Endodermal cell (in vitro differentiated cells): ENCODE measurements at places on chromosomes 4 and X.

DNA sequence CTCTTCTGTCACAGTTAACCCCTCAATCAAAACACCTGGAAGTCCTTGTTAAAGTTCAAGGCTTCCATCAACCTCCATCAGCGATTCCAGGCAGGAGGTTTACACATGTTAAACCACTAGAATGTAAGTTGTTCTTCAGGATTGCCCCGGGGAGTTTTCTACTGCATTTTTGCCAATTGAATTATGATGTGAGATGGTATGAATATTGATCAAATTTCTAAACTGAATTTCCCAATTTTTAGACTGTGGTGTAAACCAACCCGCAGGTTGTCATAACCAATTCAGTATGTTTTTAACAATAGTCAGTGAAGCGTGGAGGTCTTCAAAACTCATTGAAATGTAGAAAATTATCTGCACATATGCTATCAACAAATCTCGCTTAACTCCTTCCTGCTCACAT lies 21.2 kb upstream of the TENM3 start:
- no peak for DNase-seq

- no peak for DNase-seq
Measured at GRCh38 chrX:25663701-25664100, 474.4 kb upstream of the MAGEB18 start.

DNA sequence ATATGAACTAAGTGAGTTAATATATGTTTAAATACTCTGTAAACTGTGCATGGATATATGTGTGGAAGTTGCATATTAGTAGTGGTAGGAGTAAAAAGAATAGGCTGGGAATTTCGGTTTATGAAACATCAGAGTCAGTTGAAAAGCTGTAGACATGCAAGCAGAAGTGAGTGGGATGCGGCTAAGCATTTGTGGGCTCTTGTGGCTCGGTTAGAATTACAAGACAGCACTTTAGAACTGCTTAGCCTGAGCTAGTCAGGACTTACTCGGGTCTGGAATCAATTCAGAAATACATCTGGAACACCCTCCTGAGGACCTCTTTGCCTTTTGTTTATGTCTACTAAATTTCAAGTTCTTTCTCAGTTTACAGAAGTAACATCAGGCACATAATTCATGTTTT lies 93.6 kb downstream of the AFF2 start:
- DNase-seq = no peak

DNA sequence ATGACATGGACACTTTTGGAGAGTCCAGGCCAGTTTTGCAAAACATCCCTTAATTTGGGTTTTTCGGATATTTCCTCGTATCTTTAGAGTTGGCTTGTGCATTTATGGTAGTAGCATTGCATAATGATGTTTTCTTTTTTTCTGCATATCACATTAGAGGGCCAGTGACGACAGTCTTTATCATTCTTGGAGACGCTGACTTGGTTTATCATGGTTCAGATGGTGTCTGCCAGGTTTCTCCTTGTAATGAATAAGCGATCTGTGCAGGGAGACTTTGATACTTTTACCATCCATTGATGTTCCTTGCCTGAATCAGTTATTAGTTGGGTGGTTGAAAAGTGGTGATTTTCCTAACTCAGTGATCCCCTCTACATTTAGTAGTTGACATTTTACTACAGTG lies 46.6 kb downstream of the KIAA0232 start:
- no peak for DNase-seq

- no peak for DNase-seq
Measured at GRCh38 chrX:119107206-119107605, 20.4 kb downstream of the KIAA1210 start.

DNA sequence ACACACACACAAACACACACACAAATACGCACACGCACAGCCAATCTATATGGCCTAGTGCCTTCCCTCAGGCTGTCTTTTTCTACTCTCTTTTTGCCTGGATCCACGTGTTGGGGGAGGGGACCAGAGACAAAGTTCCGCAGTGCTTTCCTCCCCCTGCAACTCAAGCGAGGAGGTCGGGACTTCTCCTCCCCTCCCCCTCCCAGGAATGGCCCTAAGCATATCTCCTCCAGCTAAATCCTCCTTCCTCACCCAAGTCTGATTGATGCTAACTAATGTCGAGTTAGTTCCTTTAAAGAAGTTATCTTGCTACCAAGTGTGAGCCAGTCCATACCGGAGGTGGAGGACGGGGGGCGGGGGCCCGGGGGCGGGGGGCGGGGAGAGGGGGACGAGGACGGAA lies 141.2 kb upstream of the ZIC3 start:
- DNase-seq = peak; percentile 79

- DNase-seq = no peak
Measured at GRCh38 chr4:171430495-171430894, 382.7 kb upstream of the GALNTL6 start.

GRCh38 chr4:77010841-77011354 lies 61.3 kb downstream of the SEPTIN11 start:
- DNase-seq = no peak

GRCh38 chr4:176794151-176794550 lies 1.4 kb upstream of the VEGFC start:
- DNase-seq = no peak

- no peak for DNase-seq
Measured at GRCh38 chr4:18635531-18635930, 614.0 kb upstream of the LCORL start.

- DNase-seq = no peak
Measured at GRCh38 chr4:180225977-180226376, 2017.2 kb upstream of the TENM3 start.

DNA sequence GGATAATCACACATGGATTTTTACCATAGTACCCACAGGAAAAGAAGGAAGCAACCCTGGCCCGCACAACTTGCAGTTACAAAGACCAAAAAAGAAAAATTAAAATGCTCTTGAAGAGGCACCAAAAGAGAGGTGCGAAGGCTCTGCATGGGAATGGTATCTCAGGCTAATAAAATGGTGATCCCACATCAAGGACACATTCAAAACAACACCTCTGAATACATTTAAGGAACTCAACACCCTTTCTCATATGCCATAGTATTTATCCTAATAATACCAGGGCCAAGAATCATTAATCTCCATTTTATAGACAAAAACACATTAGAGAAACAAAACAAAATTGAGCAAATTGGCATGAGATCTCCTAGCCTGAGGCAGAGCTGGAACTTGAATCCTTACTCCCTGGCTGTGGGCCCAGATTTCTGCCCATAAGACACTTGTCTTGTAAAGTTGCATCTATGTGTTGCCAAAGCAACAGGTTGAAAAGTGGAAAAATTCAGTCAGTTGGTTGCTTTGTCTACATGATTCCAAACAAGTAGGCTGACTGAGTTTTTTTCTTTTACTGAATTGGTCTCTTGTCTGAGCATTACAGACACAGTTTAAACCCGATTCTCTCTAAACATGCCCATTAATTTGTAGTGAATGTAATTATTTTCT lies 33.5 kb downstream of the GUCY2F start:
- no peak for DNase-seq

DNA sequence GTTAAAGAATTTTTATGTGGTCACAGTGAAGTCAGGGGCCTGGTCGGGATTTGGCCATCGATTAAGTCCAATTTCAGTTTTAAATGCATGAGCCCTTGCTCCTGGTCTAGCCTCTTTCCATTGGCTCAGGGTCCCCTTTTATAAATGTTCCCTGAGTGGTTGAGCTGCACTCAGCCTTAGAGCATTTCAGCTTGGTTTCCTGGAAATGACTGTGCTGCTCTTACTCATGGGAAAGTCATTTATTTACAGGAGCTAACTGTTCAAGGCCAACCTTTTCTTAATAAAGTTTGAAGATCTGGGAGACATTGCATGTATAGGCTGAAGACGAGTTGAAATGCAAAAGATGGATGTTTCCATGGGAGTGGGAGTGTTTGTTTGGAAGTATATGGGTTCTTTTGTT lies 98.8 kb upstream of the CLNK start:
- DNase-seq = no peak

- DNase-seq = no peak
Measured at GRCh38 chr4:1234309-1234695, 14.6 kb downstream of the CTBP1 start.

- no peak for DNase-seq
Measured at GRCh38 chr4:73055241-73055897, 14.1 kb downstream of the COX18 start.
